ENCODE measurements at places on chromosomes 7 and 10. TPM values are rescaled to one million over a fixed set of nuclear protein-coding genes. Genes with fewer than 3 reads are reported as not detected.
A peak's percentile ranks its signal among the peaks of the same experiment; 100 is the strongest.

DNA sequence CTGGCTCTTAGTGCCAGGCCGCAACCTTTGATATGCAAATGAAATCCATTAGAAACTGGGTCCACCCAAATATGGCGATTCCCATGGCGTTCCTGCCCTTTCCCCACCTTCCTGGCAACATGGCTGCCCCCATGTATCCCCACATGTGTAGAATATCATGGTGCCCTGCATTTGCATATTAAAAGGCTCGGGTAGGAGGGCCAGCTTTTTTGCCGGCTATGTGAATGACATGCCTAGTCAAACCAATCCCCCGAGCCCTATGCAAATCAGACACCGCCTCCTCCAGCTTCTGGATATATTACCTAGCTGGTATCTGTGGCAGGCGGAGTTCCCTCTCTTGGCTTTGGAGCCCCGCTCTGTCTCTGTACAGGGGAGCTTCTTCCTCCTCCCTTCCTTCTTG, 18.3 kb downstream of the MMS19 start:
- H3K27me3 ChIP-seq: no peaks in the 10 kb centered on the region
- no peak overlapping the region for H3K4me3 ChIP-seq
- no peak overlapping the region for H3K27ac ChIP-seq
- no peaks in the 10 kb centered on the region for H3K4me1 ChIP-seq
- H3K36me3 ChIP-seq: peaks cover 38% of the 10 kb centered on the region
- DNase-seq: no peak

DNA sequence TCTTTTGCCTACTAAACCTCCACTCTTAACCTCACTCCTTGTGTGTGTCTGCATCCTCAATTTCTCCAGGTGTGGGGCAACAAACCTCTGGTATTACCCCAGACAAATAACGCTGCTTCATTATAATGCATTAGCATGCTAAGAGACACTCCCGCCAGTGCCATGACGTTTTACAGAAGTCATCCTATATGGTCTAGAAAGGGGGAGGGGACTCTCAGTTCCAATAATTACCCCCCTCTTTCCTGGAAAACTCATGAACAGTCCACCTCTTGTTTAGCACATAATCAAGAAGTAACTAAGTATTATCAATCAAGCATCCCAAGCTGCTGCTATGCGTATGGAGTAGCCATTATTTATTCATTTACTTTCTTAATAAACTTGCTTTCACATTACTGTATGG, 364.5 kb downstream of the TYW1 start:
- no peak for DNase-seq
- no peaks in the 10 kb centered on the region for H3K27me3 ChIP-seq
- H3K36me3 ChIP-seq: peaks cover 2% of the 10 kb centered on the region

DNA sequence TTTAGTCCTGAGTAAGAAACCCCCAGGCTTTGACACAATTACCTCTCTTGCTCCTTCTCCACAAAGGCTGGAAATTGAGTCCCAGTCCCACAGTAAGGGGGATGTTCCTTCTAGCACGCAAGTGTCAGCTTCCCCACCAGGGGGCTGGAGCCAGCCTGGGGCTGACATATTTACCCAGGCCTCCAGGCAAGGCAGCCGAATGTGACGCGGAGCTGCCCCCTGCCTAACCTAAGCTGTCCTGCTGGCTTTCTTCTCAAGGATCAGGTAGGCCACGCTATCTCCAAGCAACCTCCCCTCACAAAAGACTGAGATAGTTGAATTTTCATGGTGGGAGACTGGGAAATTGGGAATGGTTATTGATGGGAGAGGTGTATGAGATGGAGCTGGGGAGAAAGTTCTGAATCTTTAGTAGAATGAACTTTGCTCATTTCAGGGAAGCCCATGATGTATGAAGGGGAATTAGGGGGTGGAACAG, 19.2 kb upstream of the BMPER start:
- H3K27me3 ChIP-seq: no peaks in the 10 kb centered on the region
- H3K27ac ChIP-seq: no peak overlapping the region
- no peaks in the 10 kb centered on the region for H3K36me3 ChIP-seq
- no peak overlapping the region for H3K4me3 ChIP-seq
- DNase-seq: no peak
- H3K4me1 ChIP-seq: no peaks in the 10 kb centered on the region

Gene CYP26A1
- total RNA-seq: not detected

GRCh38 chr7:147519062-147519461, 1071.5 kb upstream of the C7orf33 start:
- no peak overlapping the region for H3K27ac ChIP-seq
- H3K27me3 ChIP-seq: no peaks in the 10 kb centered on the region
- H3K4me1 ChIP-seq: no peaks in the 10 kb centered on the region
- no peak overlapping the region for H3K4me3 ChIP-seq

- DNase-seq: no peak
- no peak overlapping the region for H3K4me3 ChIP-seq
- H3K27me3 ChIP-seq: no peaks in the 10 kb centered on the region
These were observed 247.0 kb upstream of the FERD3L start for GRCh38 chr7:19392246-19392645.

Gene HMX3
- total RNA-seq: not detected

Gene HOXA1
- total RNA-seq: 0.58 TPM

DNA sequence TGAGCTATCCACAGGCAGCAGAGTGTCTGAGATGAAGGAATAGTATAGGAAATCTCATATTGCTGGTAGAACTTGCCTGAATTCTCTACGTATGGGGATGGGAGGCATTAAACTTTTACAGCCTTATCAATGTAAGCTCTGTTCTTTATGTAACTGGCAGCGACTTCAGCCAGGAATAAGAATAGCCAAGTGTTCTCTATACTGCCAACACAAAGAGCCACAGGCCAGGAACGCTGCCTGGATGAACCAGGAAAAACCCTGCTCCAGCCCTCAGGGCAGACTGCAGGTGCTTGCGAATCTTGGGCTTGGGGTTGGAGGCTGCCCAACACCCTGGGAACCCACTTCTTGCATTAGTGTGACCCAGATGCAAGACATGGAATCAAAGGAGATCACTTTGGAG, 6.1 kb upstream of the OLAH start:
- DNase-seq: no peak
- no peak overlapping the region for H3K4me3 ChIP-seq
- H3K4me1 ChIP-seq: peaks cover 9% of the 10 kb centered on the region
- H3K27ac ChIP-seq: no peak overlapping the region
- H3K36me3 ChIP-seq: no peaks in the 10 kb centered on the region
- H3K27me3 ChIP-seq: no peaks in the 10 kb centered on the region

GRCh38 chr7:1502845-1503244, 1.3 kb downstream of the INTS1 start:
- H3K4me3 ChIP-seq: peak overlapping the region; percentile 86
- H3K4me1 ChIP-seq: peaks cover 55% of the 10 kb centered on the region
- no peak for DNase-seq
- H3K27ac ChIP-seq: peak overlapping the region; percentile 86
- H3K27me3 ChIP-seq: no peaks in the 10 kb centered on the region
- peaks cover 14% of the 10 kb centered on the region for H3K36me3 ChIP-seq

DNA sequence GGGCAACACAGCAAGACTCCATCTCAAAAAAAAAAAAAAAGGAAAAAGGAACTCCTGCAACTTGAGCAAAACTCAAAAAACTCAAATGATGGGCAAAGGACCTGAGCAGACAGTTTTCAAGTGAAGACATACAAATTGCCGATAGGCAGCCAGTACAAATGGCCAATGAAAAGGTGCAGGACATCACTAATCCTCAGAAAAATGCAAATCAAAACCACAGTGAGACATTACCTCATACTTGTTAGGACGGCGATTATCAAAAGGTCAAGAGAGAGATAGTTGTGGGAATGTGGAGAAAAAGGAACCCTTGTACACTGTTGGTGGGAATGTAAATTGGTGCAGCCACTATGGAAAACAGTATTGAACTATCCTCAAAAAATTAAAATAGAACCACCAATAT, 16.8 kb downstream of the SVOPL start:
- peaks cover 1% of the 10 kb centered on the region for H3K4me1 ChIP-seq
- DNase-seq: no peak

GRCh38 chr7:55432939-55433784, 68.0 kb downstream of the LANCL2 start:
- peak overlapping the region; percentile 76 for H3K27ac ChIP-seq
- no peaks in the 10 kb centered on the region for H3K27me3 ChIP-seq
- H3K4me1 ChIP-seq: peaks cover 27% of the 10 kb centered on the region
- peak; percentile 42 for DNase-seq
- peaks cover 4% of the 10 kb centered on the region for H3K36me3 ChIP-seq

DNA sequence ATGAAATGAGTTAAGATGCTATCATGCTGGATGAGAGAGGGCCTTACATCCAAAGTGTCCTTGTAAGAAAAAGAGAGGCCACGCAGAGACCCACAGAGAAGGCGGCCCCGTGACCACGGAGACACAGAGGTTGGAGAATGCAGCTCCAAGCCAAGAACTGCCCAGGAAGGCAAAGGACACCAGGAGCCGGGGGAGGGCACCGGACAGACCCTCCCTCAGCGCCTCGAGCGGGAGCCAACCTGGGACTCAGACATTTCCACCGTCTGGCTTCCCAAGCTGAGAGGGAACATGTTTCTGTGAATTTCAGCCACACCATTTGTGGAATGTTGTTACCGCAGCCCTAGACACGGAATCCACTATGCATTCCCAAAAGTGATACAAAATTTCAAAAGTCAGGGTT, 22.9 kb downstream of the TCERG1L start:
- DNase-seq: no peak
- H3K36me3 ChIP-seq: no peaks in the 10 kb centered on the region
- peaks cover 2% of the 10 kb centered on the region for H3K27me3 ChIP-seq

Gene TAS2R41
- total RNA-seq: not detected

Gene OR2A1
- 0.17 TPM for total RNA-seq

Gene CALY
- not detected for total RNA-seq

DNA sequence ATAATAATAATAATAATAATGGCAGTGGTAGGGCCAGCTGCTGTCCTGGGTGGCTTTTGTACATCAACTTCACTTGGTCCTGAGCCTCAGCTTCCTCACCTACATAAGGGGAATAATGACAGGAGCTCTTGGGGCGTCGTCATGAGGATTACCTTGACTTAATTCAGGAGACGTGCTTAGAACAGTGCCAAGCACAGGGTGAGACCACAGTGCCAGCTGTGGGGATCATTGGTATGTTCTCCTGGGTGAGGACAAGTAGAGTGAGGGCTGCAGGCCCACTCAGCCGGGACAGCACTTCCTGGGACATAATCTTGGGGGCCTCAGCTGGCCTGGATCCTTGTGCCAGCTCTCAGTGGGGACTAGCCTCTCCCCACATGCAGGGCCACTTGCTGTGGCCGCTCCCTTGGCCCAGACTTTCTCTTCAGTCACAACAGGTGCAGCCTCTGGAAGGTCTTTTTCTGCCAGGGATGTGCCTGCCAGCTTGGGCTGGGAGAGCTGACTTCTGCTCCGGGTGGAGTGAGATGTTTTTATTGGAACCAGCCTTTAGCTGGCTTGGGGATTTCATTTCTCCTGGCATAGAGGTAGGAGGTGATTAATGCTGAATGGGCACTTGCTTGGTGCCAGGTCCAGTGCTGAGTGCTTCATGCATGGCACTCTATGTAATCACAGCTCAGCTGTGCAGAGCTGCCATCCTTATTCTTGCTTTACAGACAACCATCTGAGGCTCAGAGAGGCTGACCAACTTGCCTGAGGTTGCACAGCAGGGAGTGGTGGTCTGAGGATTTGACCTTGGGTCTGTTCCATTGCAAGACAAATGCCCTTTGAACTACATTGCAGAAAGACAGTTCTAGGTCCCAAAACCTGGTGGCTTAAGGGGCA, 45.3 kb downstream of the TSPAN15 start:
- no peaks in the 10 kb centered on the region for H3K36me3 ChIP-seq
- DNase-seq: no peak
- no peak overlapping the region for H3K27ac ChIP-seq
- H3K27me3 ChIP-seq: no peaks in the 10 kb centered on the region
- peaks cover 5% of the 10 kb centered on the region for H3K4me1 ChIP-seq

Gene TMEM120A
- 17.3 TPM for total RNA-seq

DNA sequence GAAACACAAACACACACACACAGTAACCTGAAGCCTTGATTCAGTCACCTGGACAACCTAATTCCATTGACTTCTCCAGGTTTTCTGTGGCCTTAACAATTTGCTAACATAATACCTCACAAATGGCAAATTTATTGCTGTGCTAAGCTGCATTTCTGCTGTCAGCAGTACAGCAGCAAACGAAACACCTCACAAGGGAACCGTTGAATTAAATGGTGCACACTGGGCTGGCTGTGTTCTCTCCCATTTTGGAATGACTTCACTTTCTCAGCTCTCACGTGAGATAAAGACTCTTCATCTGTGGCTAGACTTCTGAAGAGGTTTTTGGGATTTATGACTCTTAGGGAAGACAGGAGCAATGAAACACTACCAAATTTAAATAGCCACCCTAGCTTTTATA, 152.5 kb downstream of the GPR158 start:
- H3K4me3 ChIP-seq: no peak overlapping the region
- H3K36me3 ChIP-seq: no peaks in the 10 kb centered on the region
- no peak for DNase-seq
- H3K27me3 ChIP-seq: no peaks in the 10 kb centered on the region
- no peak overlapping the region for H3K27ac ChIP-seq

- H3K4me1 ChIP-seq: no peaks in the 10 kb centered on the region
- H3K4me3 ChIP-seq: no peak overlapping the region
- no peak overlapping the region for H3K27ac ChIP-seq
- no peaks in the 10 kb centered on the region for H3K27me3 ChIP-seq
- H3K36me3 ChIP-seq: no peaks in the 10 kb centered on the region
These were observed 271.6 kb upstream of the SLC26A5 start for GRCh38 chr7:103717574-103717973.

- no peaks in the 10 kb centered on the region for H3K27me3 ChIP-seq
- no peak for DNase-seq
- H3K4me3 ChIP-seq: no peak overlapping the region
These were observed 574.4 kb downstream of the CNTNAP2 start for GRCh38 chr7:146690987-146691386.

- peaks cover 76% of the 10 kb centered on the region for H3K27me3 ChIP-seq
- H3K36me3 ChIP-seq: peaks cover 7% of the 10 kb centered on the region
- peaks cover 16% of the 10 kb centered on the region for H3K4me1 ChIP-seq
These were observed 1.3 kb downstream of the SP8 start for GRCh38 chr7:20785157-20786048.

- no peak overlapping the region for H3K27ac ChIP-seq
- DNase-seq: no peak
- H3K4me1 ChIP-seq: no peaks in the 10 kb centered on the region
- no peak overlapping the region for H3K4me3 ChIP-seq
These were observed 273.1 kb upstream of the PITRM1 start for GRCh38 chr10:3445648-3446047.

GRCh38 chr10:65342245-65342644, 1583.6 kb upstream of the LRRTM3 start:
- DNase-seq: no peak
- no peaks in the 10 kb centered on the region for H3K27me3 ChIP-seq
- H3K27ac ChIP-seq: no peak overlapping the region

Gene CYP3A7
- not detected for total RNA-seq

Gene MEIG1
- total RNA-seq: 0.71 TPM

Data from activated CD4-positive, alpha-beta T cell treated with anti-CD3 and anti-CD28 coated beads, Interleukin-2, amount 10 ng/mL, durations not matched to agents 7 days and 5 days (primary cell).